Stimulated activated CD8-positive, alpha-beta memory T cell treated with anti-CD3 and anti-CD28 coated beads, Interleukin-15, amount 100 ng/mL, for 4 hours (primary cell): ENCODE measurements at places on chromosomes 4 and X.

DNA sequence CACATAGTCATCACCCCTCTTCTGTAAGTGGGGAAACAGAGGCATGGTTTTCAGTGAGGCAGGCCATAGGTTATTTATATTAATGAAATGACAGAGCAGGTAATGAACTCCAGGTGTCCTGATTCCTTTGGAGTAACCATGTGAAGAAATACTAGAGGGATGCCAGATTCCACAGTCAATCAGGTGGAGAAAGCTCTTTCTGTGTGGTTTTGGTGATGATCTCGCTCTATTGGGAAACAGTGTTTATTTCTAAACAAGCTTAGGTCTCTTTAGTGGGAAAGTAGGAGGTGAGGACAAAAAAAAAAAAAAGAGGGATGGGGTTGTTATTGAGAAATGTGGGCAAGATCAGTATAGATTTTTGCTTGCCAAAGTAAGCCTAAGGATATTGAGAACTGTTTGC lies 12.2 kb downstream of the DOCK11 start:
- DNase-seq: no peak

- DNase-seq: no peak
Observed at GRCh38 chrX:12159799-12160198, 21.5 kb downstream of the FRMPD4 start.

DNA sequence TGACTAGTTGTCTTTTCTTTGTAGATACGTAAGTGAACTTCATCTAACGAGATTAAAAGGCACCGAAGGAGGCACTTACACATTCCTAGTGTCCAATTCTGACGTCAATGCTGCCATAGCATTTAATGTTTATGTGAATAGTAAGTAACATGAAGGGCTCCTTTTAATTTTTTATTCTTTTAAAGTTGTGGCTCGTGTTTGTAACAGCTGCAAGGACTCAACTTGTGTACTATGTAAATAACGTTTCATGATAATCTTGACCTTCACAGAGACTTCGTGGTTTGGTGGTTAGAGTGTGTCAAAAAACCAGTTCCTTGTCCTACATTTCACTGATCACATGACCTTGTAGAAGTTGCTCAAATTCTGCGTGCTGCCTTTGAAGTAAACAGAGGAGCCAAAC lies 51.6 kb downstream of the KIT start:
- DNase-seq: no peak

DNA sequence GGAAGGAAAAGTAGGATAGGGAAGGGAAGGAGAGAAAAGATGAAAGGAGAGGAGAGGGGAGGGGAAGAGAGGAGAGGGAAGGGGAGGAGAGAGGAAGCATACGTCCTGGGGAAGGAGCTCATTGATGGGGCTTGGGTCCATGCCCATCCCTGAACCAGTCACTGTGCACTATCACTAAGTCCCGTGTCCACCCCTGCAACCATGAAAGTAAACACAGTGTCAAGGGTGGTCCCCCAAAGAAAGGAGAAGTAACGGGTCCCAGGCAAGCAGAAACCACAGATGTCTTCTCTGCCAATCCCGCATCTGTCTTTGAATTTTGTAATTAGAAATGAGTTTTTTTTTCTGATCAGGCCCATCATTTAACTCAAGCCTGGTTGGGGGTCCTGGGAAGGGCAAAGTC lies 55.2 kb downstream of the LGI2 start:
- no peak for DNase-seq

DNA sequence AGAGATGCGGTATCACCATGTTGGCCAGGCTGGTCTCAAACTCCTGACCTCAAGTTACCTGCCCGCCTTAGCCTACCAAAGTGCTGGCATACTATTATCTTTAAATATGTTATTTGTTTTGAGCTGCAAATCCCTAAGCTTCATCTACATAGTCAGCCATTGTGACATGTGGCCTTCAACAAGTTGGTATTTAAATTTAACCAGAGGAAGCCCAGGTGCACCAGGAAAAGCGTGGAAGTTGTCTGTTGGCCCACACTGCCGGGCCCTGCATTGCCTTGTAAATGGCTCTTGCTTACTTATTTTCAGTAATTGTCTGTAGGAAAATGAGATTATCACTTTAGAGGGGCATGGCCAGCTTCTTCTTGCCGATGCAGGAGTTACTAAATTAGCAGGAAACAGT lies 6.0 kb downstream of the WWC2 start:
- no peak for DNase-seq

- no peak for DNase-seq
Observed at GRCh38 chr4:85531560-85532341, 56.8 kb downstream of the ARHGAP24 start.

DNA sequence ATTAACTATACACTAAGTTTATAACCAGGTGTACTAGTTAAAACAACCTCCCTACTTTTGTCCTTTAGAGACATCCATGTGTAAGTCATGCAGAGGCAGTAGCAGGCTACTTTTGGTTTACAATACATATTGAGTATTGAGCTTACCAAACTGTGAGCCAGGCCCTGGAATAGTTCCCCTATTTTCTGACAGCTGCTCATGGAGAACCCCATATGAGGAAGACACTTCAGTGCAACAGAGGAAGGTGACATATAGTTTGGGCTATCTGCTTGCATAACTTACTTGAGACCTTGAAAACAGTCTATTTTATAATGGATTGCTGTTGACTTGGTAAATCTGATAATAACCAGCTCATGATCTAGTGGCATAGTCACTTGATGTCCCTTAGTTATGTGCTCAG lies 190.5 kb downstream of the SH3BGRL start:
- DNase-seq: no peak

DNA sequence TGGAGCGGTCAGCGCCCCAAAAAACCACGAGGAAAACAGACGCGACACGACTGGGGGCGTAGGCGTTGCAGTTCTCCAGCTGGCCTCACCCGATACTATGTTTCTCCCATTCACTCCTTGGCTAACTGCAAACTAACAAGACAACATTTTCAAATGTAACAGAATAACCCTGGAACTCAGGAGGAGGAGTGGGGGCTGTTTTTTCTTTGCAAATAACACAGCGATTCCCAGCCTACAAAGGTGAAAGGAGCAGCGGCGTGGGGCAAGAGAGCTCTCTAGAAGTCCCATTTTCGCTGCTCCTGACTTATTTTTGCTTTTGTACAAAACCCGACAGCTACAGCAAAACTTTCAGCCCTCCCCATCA lies 1.6 kb downstream of the SOX3 start:
- DNase-seq: no peak

GRCh38 chr4:83305187-83305586 lies 20.6 kb upstream of the COQ2 start:
- DNase-seq: no peak

DNA sequence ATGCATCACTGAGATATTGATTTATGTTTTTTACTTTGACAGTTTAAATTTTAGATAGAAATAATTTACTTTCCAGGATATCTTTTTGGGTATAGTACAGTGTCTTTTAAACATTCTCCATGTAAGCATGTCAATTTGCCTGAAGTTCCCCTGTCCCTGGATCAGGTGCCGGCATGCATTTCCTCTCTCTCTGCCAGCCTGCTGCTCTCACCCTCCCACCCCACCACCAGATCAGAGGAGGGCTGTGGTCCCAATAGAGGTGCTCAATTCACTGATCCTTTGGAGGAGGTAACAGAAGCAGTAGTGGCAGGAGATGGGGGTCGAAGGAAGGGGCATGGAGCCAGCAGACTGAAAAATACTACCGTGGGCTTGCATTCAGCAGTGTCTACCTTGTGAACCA lies 28.3 kb upstream of the DSPP start:
- DNase-seq: no peak

DNA sequence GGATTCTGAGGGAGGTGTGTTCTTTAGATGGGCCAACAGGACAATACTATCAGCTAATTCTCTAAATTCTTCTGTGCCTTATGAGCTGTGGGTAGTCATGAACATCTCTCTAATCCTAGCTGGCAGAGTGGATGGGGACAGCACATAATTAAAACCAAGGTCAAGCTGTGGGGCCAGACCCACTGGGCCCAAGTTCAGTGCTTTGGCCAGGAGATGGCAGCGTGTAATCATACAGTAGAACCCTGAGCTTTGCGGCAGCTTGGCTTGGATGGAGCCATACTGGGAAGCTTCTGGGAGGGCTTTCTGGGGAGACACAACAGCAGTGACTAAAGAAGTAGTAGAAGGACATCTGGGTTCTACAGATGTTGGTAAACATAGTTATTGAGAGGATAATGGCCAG lies 140.3 kb upstream of the CXCL13 start:
- no peak for DNase-seq

DNA sequence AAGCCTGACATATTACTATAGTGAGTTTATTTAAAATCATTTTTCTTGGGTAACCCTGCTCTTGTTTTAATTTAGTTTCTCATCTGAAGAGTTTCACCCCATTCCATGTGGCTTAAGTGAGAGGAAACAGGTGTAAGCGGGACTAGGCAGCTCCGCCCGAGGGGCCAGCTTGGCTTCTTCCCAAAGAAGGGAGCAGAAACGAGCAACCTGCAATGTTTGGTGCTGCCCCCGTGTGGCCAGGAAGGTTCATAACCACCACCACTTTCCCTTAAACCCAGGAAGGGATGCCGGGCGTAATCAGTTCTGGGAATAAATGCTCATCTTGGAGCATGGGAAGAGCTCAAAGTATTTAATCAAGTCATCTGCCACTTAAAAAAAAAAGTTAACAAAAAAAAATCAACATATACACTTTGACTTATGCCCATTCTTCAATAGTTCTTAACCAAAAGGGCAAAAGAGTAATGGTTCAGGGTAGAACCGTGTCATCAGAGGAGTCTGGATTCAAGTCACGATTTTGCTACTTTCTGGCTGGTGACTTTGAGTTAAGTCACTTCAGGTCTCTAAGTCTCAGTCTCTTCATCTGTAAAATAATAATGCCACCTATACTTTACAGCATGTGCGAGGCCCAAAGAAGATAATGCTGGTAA lies 147.9 kb downstream of the NSUN7 start:
- DNase-seq: peak; percentile 7

- no peak for DNase-seq
Observed at GRCh38 chr4:22987870-22988269, 295.1 kb downstream of the GBA3 start.

GRCh38 chrX:14915596-14915995 lies 42.4 kb downstream of the MOSPD2 start:
- no peak for DNase-seq
